ENCODE measurements at places on chromosomes 1 and 21.

DNA sequence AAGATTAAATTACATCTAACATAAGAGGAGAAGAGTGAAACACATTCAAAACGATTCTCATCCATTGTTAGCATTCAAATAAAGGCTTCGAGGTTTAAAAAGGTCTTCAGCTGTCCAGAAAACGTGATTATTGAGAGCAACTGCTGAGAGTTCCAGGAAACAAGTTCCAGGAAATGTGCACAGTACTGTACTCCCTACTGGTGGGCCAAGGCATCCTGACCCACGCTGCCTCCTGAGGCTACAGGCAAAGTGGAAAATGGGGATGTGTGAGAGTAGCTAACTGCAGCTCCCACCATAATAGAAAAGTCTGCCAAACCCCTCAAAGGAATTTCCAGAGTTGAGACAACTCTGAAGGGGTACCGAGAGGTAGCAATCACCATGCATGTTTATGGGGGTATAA lies 2.0 kb downstream of the VAV3 start:
- DNase-seq, result no peak

GRCh38 chr1:222301652-222302051 lies 246.3 kb downstream of the HHIPL2 start:
- DNase-seq, result no peak

- no peak for DNase-seq
Measured at GRCh38 chr1:221875004-221875330, 133.1 kb upstream of the DUSP10 start.

- no peak for DNase-seq
Measured at GRCh38 chr1:29428997-29429396, 192.7 kb downstream of the PTPRU start.

DNA sequence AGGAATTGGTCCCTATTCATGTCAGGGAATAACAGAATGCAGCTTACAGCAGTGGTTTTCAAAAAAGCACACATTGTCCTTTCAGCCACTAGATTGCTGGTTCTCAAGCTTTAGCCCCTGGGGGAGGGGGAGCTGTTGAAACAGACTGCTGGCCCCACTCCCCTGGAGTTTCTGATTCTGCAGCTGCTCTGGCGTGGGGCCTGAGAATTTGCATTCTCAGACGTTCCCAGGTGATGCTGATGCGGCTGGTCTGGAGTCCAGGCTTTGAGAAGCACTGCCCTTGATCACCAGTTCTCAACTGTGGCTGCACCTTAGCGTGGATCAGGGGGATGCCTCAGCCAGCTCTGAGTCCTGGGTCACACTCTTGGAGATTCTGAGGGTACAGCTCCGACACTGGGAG lies 62.7 kb upstream of the LAPTM5 start:
- DNase-seq, result no peak

DNA sequence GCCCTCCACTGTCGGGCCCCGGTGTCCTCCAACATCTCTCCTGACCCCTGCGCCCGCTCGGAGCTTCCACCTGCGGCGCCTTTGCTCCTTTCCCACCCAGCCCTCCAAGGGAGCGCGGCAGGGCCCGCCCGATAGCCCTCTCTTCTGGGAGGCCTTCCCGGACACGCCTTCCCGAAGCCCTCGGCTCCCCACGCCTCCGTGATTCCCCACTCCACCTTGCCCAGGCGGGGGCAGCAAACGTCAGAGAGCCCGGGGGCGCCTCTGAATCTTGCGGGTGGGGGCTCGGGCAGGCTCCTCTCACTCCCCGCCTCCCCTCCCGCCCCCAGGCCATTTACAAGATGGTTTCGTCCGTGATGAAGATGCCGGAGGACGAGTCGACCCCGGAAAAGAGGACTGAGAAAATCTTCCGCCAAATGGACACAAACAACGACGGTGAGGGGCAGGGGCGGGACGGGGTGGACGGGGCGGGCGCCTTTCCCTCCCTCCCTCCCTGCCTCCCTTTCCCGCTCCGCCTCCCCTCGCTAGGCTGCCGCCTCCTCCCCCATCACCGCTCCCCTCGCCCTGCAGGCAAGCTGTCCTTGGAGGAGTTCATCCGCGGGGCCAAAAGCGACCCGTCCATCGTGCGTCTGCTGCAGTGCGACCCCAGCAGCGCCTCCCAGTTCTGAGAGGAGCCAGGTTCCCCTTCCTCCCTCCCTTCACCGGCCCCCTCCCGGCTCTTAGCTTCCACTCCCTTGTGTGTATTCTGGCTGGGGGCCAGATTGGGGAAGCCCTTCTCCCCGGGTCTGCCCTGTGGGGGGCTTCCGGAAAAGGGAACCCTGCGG lies 7.1 kb downstream of the HPCA start:
- no peak for DNase-seq

GRCh38 chr1:90973897-90974798 lies 47.7 kb downstream of the ZNF644 start:
- no peak for DNase-seq

- DNase-seq, result no peak
Measured at GRCh38 chr1:191662746-191663145, 495.5 kb upstream of the RGS18 start.

DNA sequence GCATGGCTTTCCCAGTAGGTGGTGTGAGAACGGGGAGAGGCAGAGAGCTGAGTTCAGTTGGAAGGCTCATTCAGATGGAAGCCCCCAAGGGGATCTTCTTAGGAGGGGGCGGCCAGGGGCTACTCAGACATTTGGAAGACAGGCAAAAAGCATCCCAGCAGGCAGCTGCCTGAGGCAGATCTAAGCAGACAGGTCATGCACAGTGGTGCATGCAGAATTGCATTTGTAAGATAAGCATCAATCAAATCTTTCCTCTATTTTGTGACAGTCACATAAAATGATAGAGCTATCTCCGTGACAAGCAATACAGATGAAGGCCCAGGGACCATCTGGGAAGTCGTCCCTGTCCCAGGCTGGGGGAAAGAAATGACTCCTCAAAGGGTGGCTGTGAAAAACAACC lies 3.8 kb downstream of the RAB3B start:
- DNase-seq, result no peak

GRCh38 chr1:40939320-40940059 lies 40.0 kb upstream of the CTPS1 start:
- DNase-seq, result no peak

- no peak for DNase-seq
Measured at GRCh38 chr1:89995598-89996449, 914 bp downstream of the ZNF326 start.

All from activated T-cell treated with anti-CD3 and anti-CD28 coated beads for 1 hour (primary cell).